HEK293T (cell line): ENCODE measurements at places on chromosomes 12 and 14.

DNA sequence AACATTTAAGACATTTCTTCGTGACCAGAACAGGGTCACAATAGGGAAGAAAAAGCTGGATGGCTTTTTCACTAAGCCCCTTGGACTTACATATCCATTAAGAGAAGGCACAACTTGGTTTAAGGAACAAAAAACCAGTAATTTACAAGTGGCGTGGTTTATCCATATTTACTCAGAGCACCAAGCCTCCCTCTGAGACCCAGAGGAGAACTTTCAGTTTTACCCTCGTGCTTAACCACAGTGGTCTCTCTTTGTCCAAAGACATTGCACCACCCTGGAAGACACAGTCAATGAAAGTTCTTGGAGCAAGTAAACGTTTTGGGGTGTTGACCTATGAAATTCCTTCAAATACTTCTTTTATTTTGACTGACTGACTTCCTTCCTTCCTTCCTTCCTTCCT is 52.5 kb downstream of the SSPN start:
- no peak for DNase-seq

DNA sequence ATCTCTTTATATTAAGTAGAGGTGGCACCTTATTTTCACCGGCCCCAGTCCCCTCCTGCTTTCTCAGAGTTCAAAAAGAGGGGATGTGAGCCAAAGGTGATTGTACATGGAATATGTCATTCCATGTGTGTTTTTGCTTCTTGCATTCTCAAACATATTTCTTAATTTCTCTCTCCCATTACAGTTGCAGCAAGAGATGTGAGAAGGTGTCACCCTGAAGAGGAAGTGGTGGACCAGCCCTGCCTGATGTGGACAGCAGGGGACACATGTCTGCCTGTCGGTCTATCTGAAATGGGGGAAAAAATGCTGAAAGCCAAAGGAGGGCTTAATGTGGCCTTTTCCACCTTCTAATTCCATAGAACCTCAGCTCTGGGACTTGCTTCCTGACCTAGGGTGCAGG is 1.9 kb upstream of the FOXN3 start:
- DNase-seq = no peak

DNA sequence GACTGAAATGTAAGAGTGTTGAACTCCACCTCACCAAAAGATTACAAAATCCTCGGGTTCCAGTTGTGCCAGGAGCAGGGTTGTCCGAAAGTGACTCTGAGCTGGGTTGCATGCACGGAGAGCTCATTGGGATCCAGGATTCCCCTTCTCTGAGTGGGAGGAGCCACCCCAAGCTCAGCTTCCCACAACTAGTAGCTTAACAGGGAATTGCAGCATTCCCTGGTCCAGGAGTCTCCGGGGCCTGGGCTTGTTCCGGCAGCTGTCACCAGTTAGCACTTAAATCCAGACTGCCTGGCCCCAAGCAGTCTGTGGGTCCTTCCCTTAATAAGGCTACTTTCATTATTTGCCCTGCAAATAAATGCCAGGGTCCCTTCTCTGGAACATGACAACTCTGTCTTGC is 50.1 kb downstream of the CD9 start:
- DNase-seq = no peak

DNA sequence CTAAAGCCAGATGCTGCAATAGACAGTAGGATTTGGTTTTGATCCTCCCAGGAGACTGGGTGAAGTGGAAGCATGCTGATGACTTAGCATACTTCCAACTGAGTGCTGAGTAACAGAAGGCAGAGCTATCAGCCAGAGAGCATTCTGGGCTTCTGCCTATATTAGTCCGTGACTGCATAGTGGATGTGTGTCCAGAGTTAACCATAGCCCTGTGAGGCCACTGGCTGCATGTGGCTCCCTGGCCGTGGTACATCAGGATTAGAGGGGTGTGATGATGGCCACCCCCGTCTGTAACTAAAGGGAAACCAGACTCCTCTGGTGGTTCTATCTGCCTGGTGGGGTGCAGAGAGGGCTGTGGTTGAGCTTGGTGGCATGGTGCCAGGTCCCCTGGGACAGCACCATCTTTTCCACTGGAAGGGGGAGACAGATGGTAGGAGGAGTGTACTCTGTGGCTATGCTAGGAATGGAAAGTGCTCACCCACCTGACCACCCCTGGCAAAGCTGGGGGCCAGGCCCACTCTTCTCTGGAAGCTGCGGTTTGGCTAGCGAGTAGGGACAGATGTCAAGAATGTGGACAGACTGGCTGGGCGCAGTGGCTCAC is 27.4 kb downstream of the ABCD4 start:
- DNase-seq = no peak

DNA sequence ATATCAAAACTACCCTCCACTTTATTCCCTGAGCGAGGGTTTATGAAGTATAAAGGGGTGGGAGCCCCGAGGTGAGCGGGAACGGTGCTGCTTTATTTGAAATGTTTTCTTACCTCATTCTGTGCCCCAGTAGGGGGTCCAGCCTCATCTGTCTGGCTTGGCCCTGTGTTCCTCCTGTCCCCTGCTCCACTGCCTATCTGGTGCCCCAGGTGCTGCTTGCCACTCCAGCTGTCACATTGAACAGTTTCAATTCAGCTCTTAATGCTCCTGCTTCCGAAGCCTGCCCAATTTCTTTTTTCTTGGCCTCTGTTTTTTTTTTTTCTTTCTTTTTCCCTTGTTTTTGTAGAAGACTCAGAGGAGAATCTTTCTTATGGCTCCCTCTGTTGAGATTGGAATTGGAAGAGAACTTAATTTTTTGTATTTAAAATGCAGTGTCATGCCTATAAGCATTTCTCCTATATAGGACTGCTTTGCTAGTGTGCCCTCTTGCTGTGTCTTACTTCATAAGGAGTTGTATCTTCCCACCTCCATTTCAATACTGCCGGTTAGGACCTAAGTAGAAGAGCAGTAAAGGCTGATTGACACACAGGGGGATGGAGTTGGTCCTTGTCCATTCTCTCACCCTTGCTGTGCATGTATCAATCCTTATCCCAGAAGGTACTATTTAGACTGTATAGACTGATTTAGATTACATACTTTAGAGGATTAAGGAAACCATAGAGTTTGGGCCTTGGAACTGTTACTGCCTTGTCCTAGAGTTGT is 2.3 kb downstream of the ATXN7L3B start:
- DNase-seq = peak; percentile 6

DNA sequence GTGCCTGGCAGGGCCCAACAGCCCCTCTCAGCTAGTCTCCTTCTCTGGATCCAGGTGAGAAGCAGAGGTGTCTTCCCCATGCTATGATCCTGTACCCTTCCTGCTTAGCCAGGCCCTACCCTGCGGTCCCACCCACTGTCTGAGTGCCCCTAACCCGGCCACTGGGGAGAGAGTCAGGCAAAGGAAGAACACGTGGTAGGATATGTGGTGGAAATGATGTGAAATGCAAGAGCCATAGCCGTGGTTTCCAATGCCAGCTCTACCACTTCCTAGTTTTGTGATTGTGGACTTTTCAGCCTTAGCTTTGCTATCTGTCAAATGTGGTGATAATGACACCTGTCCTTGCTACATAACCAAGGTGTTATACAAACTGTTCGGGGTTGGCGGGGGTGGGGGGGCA is 15.8 kb downstream of the KRT2 start:
- no peak for DNase-seq

GRCh38 chr12:121536054-121536898 is 44.5 kb downstream of the KDM2B start:
- DNase-seq = peak; percentile 45

GRCh38 chr12:124438437-124439056 is 128.9 kb downstream of the NCOR2 start:
- DNase-seq = no peak

DNA sequence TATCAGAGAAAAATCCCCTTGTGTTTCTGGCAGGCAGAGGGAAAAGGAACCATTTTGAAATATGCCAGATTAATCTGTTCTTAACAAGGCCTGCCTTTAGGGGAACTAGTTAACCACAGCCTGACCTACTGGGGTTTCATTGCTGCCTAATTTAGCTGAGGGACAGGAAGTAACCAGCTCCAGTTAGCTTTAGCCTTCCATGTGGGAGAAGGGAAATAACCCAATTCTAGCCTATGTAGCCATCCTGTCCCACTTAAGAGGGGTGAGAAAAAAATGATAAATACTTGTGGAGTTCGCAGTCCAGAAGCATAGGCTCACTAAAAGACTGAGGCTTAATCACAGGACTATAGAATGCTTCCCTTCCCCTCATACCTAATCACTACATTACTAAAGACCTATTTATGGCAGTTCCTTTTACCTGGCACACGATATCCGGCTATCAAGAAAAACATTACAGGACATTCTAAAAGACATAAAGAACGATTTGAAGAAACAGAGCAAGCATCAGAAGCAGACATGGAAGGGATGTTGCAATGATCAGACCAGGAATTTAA is 22.8 kb downstream of the COX8C start:
- no peak for DNase-seq

DNA sequence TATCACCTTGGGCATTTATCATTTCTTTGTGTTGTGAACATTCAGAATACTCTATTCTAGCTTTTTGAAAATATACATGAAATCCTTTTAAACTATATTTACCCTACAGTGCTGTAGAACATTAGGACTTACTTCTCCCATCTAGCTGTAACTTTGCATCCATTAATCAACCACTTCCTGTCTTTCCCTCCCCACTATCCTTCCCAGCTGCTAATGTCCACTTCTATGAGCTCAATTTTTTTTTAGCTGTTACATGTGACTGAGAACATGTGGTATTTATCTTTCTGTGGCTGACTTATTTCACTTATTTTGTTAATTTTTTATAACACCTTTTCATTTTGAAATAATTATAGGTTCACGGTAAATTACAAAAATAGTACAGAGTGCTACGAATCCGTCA is 136.0 kb downstream of the LMNTD1 start:
- no peak for DNase-seq

DNA sequence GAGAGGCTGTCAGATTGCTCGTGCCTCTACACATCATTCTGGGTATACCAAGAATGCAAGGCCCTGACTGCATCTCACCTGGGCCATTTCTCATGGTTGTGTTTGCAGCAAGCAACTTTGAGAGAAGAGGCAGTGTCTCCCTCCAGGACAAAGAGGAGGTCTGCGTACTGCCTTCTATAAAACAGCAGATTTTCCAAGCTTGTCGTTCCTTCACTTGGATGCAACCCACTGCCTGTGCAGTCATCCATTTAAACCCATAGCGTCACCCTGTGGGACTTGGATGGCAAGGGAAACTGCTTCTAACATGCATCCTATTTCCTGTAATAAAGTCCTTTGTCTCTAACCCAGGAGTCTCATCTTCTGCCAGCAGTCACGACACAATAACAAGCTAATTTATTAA is 1.3 kb downstream of the POMT2 start:
- no peak for DNase-seq

DNA sequence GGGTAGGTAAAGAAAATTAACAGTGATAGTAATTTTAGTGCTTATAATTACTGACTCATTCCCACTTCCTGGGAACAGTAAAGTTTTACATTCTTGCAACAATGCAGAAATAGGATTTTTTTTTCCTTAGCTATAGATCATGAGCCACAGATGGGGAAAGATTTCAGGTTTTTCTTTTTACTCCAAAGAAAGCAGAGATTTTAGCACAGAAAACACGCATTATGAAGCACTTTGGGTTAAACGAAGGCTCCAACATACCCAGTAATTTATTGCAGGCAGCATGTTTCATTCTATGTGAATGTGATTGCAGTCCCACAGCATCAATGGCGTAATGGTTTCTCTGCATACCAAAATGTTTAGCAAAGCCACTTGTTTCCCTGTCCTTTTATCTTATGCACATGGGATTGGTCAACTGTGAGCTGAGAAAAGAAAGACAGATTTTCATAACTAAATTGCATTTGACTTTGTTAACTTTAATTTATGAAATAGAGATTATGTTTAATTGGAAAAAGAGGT is 124.6 kb upstream of the E2F7 start:
- no peak for DNase-seq

DNA sequence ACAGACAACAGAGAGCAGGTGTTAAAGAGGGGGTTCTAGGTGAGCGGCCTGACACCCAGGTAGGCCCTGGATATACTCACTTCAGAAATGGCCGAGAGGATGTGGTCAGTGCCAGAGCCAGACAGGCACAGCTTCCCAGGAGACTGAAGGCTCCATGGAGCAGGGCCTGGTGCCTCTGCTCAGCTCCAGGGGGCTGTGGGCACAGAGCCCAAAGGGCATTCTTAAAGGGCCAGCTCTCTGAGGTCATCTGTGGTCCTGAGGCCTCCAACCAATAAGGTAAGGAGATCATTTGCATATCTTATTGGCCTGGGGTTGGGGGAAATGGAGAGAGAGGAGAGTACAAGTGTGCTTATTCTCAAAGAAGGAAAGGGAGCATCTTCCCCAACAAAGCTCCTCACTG is 9.7 kb upstream of the PCK2 start:
- DNase-seq = no peak

DNA sequence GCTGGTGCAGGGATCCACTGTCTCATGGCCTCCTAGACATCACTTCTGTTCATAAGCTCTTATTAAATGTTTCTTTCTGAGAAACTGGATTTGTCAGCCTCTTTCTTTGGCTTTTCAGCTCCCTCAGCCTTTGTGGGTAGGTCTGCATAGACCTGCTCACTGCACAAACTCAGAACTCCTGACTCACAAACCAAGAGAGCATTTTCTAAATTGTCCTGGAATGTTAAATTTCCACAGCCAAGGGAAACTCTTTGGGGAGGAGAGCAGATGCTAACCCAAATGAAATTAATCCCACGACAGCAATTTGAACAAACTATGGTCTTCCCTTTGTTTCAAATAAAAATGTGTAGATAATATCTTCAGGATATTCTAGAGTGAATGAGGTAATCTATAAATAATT is 19.5 kb upstream of the CERS5 start:
- no peak for DNase-seq

DNA sequence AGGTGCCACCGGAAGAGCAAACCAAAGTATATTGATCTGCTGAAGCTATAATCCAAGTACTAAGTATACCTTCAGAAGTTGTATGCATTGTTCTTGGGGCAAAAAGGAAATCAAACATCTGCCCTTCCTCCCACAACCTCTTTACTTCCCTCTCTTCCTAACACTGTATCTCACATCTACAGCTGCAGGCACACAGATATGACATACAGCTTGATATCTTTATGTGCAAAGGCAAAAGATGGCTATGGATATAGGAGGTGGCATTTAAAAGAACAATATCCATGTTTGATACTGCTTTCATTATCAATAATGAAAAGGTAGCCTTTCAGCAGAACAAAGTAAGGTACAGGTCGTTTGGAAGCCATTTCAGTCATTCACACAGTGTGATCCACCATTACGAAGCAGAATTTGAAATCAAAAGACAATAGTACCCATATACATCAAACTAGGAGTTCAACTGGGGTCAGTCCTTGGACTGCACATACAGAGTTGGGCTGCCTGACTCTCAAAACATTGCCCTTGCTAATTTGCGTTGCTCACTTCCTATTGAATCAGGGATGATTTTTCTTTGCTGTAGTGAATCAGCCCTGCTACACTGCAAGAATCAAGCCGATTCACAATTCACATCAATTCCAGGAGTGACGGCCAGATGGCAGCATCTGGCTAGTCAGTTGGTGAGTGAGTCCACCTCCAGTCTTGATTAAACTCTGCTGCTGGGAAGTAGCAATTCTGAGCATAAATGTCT is 8.9 kb downstream of the ANG start:
- DNase-seq = peak; percentile 69
